Activated naive CD8-positive, alpha-beta T cell treated with anti-CD3 and anti-CD28 coated beads for 36 hours (primary cell): ENCODE measurements at places on chromosomes 4 and X. TPM values are rescaled to one million over a fixed set of nuclear protein-coding genes. Genes with fewer than 3 reads are reported as not detected.

DNA sequence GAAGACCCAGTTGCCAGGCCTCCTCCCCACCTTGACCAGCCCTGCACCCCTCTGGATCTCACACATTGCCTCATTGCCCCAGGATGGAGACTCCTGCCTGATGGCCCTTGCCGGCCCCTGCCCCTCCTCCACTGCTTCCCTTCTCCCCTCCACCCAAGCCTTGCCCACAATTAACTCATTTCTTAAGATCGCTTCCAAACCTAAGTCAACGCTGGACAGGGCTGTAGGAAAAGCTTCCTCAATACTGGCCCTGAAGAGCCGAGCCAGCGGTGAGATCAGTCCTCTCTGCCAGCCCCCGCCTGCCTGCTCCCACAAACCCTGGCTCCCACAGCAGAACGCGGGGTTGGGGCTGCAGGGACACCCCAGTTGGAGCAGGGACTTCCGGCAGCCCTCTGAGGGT lies 7.5 kb upstream of the HAUS7 start:
- H3K4me3 ChIP-seq, result no peak overlapping the region
- DNase-seq, result no peak
- no peaks in the 10 kb centered on the region for H3K36me3 ChIP-seq
- no peak overlapping the region for H3K27ac ChIP-seq

- H3K27me3 ChIP-seq, result no peaks in the 10 kb centered on the region
- H3K27ac ChIP-seq, result no peak overlapping the region
- DNase-seq, result no peak
- no peaks in the 10 kb centered on the region for H3K4me1 ChIP-seq
Observed at GRCh38 chrX:107599450-107599861, 28.9 kb upstream of the PRPS1 start.

- H3K4me1 ChIP-seq, result no peaks in the 10 kb centered on the region
- H3K36me3 ChIP-seq, result no peaks in the 10 kb centered on the region
- DNase-seq, result no peak
- no peak overlapping the region for H3K27ac ChIP-seq
Observed at GRCh38 chr4:46254788-46255187, 130.9 kb upstream of the GABRG1 start.

DNA sequence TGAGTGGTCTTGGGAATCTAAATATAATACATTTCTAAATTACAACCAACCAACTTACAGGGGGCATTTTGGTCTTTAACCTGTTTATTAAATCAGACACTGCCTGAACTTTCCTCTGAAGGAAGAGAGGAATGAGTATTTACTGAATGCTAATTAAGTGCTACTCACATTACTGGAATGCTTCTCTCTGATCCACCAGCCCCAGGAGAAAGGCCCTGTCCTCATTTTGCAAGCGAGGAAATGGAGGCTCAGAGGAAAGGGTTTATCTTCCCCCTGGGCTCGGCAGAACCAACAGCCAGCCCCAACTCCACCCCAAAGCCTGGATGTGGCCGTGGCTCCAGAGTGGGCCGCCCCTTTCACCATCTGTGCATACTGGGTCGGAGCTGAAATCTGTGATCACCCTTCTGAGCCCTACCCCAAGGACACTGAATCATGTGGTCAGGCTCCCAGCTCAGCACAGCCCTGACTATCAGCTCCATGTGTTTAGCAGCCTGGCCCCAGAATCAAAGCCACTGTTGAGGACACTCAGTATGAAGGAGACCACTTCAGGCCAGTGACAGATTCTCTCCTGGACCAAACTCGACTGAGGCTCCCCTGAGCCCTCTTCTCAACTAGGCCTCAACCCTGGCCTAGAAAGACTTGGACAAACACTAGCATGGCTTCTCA lies 56.7 kb upstream of the ENPP6 start:
- no peak overlapping the region for H3K4me3 ChIP-seq
- no peak overlapping the region for H3K27ac ChIP-seq
- peaks cover 27% of the 10 kb centered on the region for H3K4me1 ChIP-seq
- DNase-seq, result no peak

- H3K27me3 ChIP-seq, result no peaks in the 10 kb centered on the region
- H3K27ac ChIP-seq, result peak overlapping the region; percentile 97
- H3K4me1 ChIP-seq, result peaks cover 20% of the 10 kb centered on the region
- no peak for DNase-seq
Observed at GRCh38 chrX:148381603-148382002, 118.8 kb upstream of the AFF2 start.

GRCh38 chrX:107700317-107700774 lies 72.0 kb downstream of the PRPS1 start:
- H3K4me3 ChIP-seq, result no peak overlapping the region
- no peaks in the 10 kb centered on the region for H3K36me3 ChIP-seq
- DNase-seq, result no peak
- H3K27ac ChIP-seq, result no peak overlapping the region
- no peaks in the 10 kb centered on the region for H3K27me3 ChIP-seq
- peaks cover 6% of the 10 kb centered on the region for H3K4me1 ChIP-seq

TMEM35A gene
- not detected for total RNA-seq

NPY2R gene
- total RNA-seq, result not detected

SLC4A4 gene
- total RNA-seq, result 0.06 TPM

NHS gene
- 25.8 TPM for total RNA-seq
